Nephron progenitor cell (in vitro differentiated cells): ENCODE measurements at places on chromosomes 16 and 17.

DNA sequence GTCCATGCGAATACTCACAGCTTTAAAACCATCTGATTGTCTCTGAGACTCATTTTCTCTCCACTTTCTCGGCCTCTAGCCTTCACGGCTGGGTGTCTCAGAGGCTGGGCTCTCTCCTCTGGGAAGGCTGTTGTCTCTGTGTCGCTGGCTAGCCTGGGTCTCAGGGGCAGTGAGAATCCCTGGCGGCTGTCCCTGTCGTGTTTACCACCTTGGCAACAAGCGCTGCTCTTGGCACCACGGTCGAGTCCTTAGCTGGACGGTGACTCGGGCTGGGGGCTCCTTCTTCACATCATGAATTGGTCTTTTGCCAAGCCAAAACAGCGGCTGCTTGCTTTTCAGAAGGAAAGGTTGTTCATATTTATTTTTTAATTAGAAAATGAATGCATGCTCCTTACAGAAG, 81.1 kb downstream of the MSI2 start:
- peaks cover 79% of the 10 kb centered on the region for H3K36me3 ChIP-seq
- DNase-seq, result no peak
- H3K4me1 ChIP-seq, result peaks cover 46% of the 10 kb centered on the region

GRCh38 chr17:9225305-9226101, 204.2 kb downstream of the NTN1 start:
- no peak overlapping the region for H3K4me3 ChIP-seq
- H3K27ac ChIP-seq, result no peak overlapping the region
- no peak for DNase-seq
- H3K27me3 ChIP-seq, result no peaks in the 10 kb centered on the region

DNA sequence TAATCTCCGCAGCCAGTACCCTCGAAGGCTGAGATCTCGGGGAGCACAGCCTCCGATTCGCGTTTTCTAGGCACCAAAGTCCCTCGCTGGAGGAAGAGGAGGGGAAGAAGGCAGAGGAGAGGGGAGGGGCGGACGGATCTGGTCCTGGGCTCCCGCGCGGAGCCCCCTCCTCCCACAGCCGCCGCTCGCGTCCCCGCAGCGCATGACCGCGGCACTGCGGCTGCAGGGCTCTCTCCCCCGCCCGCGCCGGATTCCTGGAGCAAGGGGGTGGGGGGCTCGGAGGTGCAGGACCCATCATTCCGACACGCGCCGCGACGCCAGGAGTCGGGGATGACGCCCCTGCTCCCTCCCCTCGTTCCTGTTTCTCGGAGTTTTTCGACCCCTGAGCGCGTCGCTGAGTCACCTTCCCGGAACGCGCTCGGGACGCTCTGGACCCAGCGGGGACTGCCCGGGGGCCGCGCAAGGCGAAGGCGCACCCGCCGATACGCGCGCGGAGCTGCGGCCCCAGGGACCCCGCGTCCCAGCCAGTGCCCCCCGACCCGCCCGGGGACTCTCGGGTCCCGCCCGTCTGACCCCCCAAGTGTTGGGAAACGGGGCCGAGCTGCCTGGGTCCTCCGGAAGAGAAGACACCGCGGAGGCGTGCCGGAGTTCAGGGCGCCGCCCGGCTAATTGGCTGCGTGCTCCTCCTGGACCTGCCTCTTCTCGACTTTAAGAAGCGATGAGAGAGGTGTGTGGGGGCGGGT, 1.4 kb upstream of the SPHK1 start:
- peaks cover 33% of the 10 kb centered on the region for H3K4me1 ChIP-seq
- peaks cover 66% of the 10 kb centered on the region for H3K27me3 ChIP-seq
- no peak overlapping the region for H3K27ac ChIP-seq

DNA sequence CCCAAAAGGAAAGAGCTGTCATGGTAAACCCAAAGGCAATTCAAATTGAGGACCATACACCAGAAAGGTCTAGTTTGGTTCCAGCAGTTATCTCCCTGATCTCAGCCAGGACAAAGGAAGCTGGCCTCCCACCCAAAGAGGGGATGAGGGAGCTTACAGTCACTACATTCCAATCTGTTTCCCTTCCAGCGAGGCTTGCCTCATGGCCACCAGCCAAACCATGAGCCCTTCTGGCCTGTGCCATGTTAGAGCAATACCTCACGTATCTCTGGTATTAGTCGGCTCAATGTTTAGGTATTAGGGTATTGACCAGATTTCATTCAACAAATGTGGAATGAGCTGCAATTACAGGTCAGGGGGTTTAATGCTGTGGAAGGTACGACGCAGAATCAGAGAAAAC, 8.4 kb downstream of the NDUFAB1 start:
- no peak overlapping the region for H3K4me3 ChIP-seq
- peaks cover 48% of the 10 kb centered on the region for H3K36me3 ChIP-seq
- H3K4me1 ChIP-seq, result no peaks in the 10 kb centered on the region
- DNase-seq, result no peak
- no peaks in the 10 kb centered on the region for H3K27me3 ChIP-seq

- no peaks in the 10 kb centered on the region for H3K36me3 ChIP-seq
- H3K4me3 ChIP-seq, result no peak overlapping the region
- peaks cover 41% of the 10 kb centered on the region for H3K27me3 ChIP-seq
- H3K27ac ChIP-seq, result no peak overlapping the region
- H3K4me1 ChIP-seq, result no peaks in the 10 kb centered on the region
These were observed 5.6 kb downstream of the CDH16 start for GRCh38 chr16:66913081-66913480.

DNA sequence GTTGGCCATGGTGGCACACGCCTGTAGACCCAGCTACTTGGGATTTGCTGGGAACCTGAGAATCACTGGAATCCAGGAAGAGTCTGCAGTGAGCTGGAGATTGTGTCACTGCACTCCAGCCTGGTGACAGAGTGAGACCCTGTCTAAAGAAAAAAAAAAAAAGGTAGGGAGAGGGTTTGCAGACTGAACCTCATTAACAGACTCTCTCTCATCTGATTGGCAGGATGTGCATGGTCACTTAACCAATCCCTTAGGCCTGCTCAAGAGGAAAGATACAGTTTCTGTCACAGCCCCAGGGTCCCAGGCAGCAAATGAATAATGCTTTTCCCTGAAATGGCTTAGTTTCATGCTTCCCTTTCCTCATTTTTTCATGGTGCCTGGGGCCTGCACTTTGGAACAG, 160.5 kb upstream of the KCNJ16 start:
- no peaks in the 10 kb centered on the region for H3K36me3 ChIP-seq
- peaks cover 11% of the 10 kb centered on the region for H3K4me1 ChIP-seq
- peaks cover 3% of the 10 kb centered on the region for H3K27me3 ChIP-seq
- no peak for DNase-seq
- no peak overlapping the region for H3K27ac ChIP-seq

DNA sequence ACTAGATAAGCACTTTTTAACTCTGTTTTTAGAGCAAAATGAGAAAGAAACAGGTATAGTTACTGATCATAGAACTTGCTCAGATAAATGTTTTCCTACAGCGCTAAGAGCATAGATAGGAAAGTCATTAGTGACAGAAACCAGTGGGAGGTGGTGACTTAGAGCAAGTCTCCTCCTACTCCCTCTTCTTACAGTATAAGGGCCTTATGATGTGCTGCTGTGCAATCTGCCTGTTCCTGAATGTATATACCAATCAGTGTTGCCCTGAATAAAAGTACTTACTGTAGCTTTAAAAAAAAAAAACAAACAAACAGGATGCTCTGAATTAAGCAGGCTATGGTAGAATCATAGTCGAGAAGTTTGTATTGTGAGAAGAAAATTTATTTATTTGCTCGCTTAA, 23.3 kb upstream of the RASL10B start:
- peaks cover 49% of the 10 kb centered on the region for H3K36me3 ChIP-seq
- no peaks in the 10 kb centered on the region for H3K27me3 ChIP-seq
- H3K4me3 ChIP-seq, result no peak overlapping the region
- H3K4me1 ChIP-seq, result peaks cover 11% of the 10 kb centered on the region
- H3K27ac ChIP-seq, result peak overlapping the region; percentile 10

DNA sequence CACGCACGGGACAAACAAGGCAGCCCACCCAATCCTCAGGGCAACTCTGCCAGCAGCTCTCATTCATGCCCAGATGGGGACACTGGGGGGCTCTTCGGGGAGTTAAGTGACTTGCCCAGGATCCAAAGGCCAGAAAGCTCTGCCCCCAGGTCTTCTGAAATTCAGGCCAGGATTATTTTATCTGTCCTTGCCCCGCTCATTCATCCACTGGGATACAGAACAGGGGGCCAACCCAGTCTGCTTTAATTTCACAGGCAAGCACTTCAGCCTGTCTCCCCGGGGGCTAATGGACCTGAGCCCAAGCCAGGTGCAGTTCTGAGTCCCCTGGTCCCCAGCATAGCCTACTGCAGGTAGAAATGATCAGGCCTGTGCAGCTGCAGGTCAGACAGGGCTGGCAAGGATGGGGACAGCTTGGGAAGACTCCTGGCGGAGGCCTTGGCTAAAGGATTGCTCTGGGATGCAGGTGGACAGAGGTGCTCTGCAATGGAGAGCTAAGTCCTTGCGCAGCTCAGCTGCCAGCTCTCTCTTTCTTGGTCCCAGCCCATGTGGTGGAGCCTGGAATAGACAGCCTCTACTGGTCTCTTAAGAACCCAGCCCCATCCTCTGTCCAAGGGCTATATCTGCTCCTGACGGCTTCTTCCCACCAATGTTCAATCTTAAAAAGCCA, 766 bp upstream of the B3GNT9 start:
- peaks cover 74% of the 10 kb centered on the region for H3K27me3 ChIP-seq
- H3K4me3 ChIP-seq, result peak overlapping the region; percentile 77
- no peak overlapping the region for H3K27ac ChIP-seq
- DNase-seq, result no peak
- peaks cover 4% of the 10 kb centered on the region for H3K4me1 ChIP-seq

DNA sequence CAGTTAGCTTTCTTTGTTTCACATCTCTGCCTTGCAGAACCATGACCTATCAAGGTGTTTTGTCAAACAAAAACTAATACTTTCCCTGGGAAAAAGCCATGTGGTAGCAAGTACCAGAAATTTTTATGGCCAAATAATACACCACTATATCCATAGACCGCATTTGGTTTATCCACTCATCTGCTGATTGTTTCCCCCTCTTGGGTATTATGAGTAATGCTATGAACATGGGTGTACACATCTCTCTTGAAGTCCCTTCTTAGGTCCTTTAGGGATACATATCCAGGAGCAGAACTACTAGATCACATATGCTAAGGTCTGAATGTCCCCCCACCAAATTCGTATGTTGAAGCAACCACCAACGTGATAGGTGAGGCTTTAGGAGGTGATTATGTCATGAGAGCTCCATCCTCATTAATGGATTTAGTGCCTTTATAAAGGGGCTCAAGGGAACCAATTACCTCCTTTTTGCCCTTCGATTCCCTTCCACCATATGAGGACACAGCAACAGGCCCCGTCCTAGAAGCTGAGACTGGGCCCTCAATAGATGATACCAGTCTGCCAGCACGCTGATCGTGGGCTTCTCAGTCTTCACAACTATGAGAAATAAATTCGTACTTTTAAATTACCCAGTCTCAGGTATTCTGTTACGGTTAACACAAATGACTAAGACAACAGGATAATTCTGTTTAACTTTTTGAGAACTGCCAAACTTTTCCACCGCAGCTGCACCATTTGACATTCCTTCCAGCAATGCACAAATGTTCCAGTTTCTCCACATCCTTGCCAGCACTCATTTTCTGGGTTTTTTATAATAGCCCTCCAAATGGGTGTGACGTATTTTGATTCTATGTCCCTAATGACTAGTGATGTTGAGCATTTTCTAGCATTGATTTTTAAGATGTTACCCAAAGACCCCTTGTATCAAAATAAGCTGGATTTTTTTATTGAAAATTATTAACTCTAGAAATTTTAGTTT, 30.0 kb downstream of the SIAH1 start:
- no peak for DNase-seq
- peaks cover 3% of the 10 kb centered on the region for H3K4me1 ChIP-seq
- H3K4me3 ChIP-seq, result no peak overlapping the region
- no peaks in the 10 kb centered on the region for H3K27me3 ChIP-seq

DNA sequence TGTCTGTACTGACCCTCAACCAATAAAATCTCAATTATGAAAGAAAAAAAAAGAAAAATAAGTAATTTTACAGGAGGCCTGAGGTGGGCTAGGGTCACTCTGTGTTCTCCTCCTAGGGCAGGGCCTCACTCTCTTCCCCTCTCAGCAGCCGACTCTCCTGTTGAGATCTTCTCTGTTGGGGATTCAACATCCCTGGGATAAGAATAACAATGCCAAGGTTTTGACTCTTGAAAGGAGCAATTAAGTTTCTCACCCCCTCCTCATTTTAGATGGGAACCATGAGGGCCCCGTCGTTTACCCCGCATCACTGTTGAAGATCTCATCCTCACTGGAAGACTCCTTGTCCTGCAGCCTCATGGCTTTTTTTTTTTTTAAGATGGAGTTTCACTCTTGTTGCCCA, 21.5 kb upstream of the BRCA1 start:
- peaks cover 24% of the 10 kb centered on the region for H3K36me3 ChIP-seq
- DNase-seq, result no peak
- H3K27me3 ChIP-seq, result peaks cover 8% of the 10 kb centered on the region
- H3K27ac ChIP-seq, result no peak overlapping the region

GRCh38 chr17:18250259-18250658, 8.3 kb downstream of the FLII start:
- H3K36me3 ChIP-seq, result peaks cover 16% of the 10 kb centered on the region
- H3K4me3 ChIP-seq, result no peak overlapping the region
- DNase-seq, result no peak
- peaks cover 7% of the 10 kb centered on the region for H3K27me3 ChIP-seq
- H3K27ac ChIP-seq, result no peak overlapping the region

GRCh38 chr16:58032710-58033293, 7.2 kb downstream of the MMP15 start:
- no peak overlapping the region for H3K27ac ChIP-seq
- peaks cover 53% of the 10 kb centered on the region for H3K4me1 ChIP-seq
- peaks cover 25% of the 10 kb centered on the region for H3K27me3 ChIP-seq
- peak; percentile 40 for DNase-seq
- H3K36me3 ChIP-seq, result peaks cover 6% of the 10 kb centered on the region
- H3K4me3 ChIP-seq, result no peak overlapping the region

DNA sequence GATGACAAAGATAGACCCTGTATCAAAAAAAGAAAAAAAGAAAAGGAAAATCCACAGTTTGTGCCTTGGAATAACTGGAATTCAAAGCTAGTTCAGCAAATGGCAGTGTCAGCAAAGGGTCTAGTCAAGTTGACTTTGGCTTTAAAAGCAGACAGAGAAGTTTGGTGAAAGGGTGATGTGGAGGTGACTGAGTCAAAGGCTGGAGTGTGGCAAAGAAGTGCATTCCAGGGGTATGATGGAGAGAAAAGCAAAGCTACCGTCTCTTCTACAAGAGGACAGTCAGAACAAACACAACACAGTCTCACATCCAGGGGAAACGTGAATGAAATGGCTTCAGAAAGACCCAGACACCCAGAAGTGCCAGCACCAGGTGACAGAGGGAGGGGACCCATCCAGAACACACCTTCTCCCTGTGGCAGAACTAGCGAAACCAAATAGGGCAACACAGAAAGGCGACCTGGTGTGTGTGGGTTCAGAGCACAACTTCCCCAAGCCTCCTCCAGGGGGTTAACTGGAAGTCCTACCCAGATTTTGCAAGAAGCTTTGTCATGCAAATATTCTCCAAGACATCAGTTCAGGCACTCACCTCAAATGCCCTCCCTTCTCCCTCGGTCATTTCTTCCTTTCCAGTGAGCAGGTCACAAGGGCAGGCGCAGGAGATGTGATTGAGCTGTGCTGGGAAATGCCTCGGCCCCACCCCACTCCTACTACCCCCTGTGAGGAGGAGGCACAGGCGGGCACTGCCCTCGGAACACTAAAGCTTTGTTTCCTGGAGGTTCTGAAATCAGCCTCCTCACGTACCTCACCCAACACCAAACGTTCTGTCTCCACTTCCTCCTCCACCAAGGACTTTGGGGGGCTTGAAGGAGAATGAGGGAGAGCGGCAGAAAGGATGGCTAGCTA, 481.9 kb downstream of the SOX9 start:
- H3K27me3 ChIP-seq, result peaks cover 36% of the 10 kb centered on the region
- peaks cover 3% of the 10 kb centered on the region for H3K36me3 ChIP-seq
- H3K27ac ChIP-seq, result no peak overlapping the region
- H3K4me1 ChIP-seq, result peaks cover 25% of the 10 kb centered on the region
- no peak overlapping the region for H3K4me3 ChIP-seq
